Heart left ventricle (tissue), 16 donors: ENCODE measurements at places on chromosomes 4 and X. TPM values are rescaled to one million over a fixed set of nuclear protein-coding genes. Genes with fewer than 3 reads are reported as not detected.
A peak's percentile ranks its signal among the peaks of the same experiment; 100 is the strongest.

DNA sequence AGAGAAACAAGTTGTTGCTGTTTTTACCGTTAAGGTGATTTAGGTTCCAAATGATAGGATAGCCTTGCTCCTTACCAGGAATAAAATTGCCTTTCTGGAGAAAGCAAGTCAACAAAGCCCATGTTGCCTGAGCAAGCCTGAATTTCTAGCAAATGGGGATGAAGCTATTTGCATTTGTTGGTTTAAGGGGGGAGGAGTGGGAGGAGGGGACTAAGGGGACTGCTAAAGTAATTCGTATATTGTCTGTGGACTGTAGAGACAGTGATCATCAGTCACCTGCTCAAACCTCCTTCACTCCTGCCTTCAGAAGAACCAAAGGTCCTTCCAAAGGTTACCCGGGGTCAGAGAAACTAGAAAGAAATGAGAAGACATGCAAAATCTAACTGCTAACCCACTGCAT lies 65.8 kb downstream of the SCML2 start:
- DNase-seq, result no peak

Gene MOB1B
- total RNA-seq, result 14.5 TPM

Gene VEGFD
- total RNA-seq, result 7.9 TPM

Gene EDA2R
- 0.87 TPM for total RNA-seq

GRCh38 chr4:99205153-99205979 lies 13.7 kb downstream of the ADH6 start:
- no peak for DNase-seq

GRCh38 chr4:59630235-59630634 lies 1569.9 kb upstream of the ADGRL3 start:
- no peak for DNase-seq

- DNase-seq, result no peak
Measured at GRCh38 chr4:20288047-20288650, 36.4 kb downstream of the SLIT2 start.

Gene RTL9
- total RNA-seq, result 0.56 TPM

GRCh38 chr4:126530996-126531585 lies 1101.7 kb upstream of the INTU start:
- no peak for DNase-seq

Gene TMEM154
- 2.4 TPM for total RNA-seq

DNA sequence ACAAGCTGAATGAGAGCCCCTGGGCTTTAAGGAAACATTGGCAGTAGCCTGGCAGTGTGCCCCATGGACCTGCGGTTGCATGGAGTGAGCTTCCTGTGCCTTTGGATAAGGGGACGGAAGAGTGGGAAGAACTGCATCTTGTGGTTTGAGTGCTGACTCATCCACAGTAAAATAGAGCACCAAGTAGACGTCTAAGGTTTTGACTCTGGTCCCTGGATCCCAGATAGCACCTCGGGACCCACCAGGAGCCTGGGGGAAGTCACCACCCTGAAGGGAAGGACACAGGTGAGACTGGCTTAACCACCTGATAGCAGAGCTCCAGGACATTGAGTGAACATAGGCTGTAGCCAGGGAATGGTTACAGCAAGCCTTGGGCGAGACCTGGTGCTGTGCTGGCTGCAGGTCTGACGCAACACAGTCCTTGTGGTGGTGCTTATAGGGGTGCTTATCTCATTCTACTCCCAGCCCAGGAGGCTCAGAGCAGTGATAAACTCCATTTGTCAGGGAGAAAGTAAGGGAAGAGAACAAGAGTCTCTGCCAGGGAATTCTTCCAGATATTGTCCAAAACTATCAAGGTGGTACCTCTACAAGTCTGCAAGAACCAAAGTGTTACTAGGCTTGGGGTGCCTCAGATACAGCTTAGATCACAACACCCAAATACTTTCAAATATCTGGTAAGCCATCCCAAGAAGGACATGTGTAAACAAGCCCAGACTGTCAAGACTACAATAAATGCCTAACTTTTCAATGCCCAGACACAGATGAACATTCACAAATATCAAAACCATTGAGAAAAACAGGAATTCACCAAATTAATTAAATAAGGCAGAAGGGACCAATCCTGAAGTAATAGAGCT lies 123.6 kb upstream of the TET2 start:
- peak; percentile 10 for DNase-seq

DNA sequence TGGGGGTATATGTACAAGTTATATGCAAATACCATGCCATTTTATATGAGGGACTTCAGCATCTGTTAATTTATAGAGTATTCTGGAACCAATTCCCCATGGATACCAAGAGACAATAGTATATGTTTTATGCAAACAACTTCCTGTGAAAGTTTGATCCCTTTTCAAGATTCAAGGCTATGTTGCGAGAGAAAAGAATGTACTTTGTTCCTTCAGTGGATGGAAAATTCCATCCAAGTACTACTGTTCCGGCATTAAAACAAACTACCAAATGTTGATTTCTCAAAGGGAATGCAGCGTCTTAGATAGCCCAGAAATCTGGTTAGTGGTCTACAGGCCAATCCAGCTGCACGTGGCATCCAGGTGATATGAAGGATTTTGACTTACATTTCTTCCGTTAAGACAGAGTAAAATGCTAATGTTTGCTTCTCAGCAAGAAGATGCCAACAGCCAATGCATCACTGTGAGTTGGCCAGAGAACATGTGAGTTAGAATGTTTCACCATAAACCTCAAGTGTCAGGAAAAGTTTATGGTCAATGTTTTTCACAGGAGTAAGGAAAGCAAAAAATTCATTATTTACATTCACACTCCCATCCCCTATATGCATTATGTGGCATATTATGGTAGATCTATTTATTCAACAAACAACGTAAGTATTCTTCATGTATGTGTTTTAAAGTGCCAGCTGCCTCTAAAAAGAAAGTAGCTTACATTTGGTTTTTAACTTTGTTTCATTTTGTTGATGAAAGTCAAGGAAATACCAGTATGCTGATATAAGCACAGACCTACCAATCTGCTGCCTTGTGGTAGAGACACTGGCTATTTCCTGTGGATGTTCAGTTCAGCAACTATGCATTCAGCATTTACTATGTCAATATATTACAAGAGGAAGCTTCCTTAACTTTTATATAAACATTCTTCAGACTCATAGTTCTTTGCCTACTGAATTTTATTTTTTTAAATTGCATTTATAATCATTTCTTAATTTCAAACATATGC lies 44.4 kb downstream of the METTL14 start:
- DNase-seq, result no peak

- DNase-seq, result no peak
Measured at GRCh38 chr4:187127456-187127855, 403.8 kb upstream of the FAT1 start.

GRCh38 chrX:19672222-19672812 lies 157.0 kb upstream of the MAP3K15 start:
- DNase-seq, result no peak

GRCh38 chr4:172411149-172411548 lies 597.9 kb downstream of the GALNTL6 start:
- DNase-seq, result no peak

GRCh38 chr4:3396600-3396999 lies 45.2 kb upstream of the HGFAC start:
- no peak for DNase-seq

Gene CTAG2
- not detected for total RNA-seq

Gene ETDB
- total RNA-seq, result not detected

- DNase-seq, result no peak
Measured at GRCh38 chr4:14415146-14415545, 587.1 kb upstream of the CPEB2 start.

- no peak for DNase-seq
Measured at GRCh38 chr4:1014291-1015167, 3.1 kb downstream of the FGFRL1 start.

GRCh38 chrX:47877327-47877726 lies 40.6 kb downstream of the ZNF81 start:
- DNase-seq, result no peak

DNA sequence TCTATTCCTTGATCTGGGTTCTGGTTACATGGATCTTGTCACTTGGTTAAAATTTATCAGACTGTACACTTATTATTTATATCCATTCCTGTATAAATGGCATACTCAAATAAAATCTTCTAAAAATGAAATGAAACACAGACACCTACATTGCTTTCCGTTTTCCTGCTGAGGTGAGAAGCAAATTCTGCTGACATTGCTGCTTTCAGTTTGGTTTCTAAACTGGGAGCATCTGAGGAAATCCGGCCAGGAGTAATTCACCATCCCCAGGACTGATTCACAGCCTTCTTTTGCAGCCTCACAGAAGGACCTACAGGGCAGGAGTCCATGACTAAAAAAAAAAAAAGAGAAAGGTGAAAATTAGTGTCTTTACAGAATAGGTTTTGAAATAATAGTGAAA lies 93.6 kb downstream of the CORIN start:
- no peak for DNase-seq

DNA sequence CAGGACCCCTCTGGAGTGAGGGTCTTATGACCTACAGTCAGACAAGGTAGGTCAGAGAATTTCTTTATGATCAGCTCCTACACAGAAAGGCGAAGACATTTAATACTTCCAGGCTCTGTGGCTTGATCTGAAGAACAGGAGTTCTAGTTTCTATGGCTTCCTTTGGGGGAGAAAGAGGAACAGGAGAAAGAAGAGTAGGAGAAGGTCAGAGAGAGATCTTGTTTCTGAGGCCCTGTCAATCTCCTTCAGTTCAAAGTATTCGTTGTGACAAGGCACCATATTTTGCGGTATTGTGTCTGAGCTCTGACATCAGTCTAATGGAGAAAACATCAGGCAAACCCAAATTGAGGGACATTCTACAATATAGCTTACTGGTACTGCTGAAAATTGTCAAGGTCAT lies 16.7 kb downstream of the TMSB4X start:
- no peak for DNase-seq

- DNase-seq, result no peak
Measured at GRCh38 chr4:38223306-38223705, 263.1 kb downstream of the PTTG2 start.

Gene IQCM
- total RNA-seq, result not detected

Gene SSX2
- not detected for total RNA-seq

GRCh38 chr4:2634014-2634413 lies 97.6 kb downstream of the FAM193A start:
- no peak for DNase-seq

- DNase-seq, result no peak
Measured at GRCh38 chrX:9293903-9294302, 171.0 kb upstream of the TBL1X start.

Gene CLDN2
- total RNA-seq, result not detected

Gene PRR27
- not detected for total RNA-seq

DNA sequence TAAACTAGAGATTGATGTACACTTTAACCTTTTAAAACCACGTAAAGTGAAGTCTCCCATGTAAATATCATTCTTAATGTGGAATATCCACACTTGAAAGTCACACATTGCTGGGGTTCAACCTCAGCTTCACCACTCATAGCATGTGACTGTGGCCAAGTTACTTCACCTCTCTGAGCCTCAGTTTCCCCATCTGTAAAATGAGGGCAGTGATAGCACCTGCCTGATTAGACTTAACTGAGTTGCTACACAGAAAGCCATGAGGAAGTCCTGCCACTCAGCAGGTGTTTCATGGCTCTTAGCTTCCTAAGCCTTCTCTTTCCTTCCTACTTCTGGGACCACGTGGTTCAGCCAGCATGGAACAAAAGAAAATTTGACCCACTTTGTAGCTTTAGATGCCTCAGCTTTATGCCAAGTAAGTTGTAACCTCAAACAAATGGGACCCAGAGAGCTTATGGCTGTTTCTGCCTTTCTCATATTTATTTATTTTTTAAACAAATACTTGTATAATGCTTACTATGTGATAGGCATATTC lies 277.3 kb upstream of the KLF3 start:
- no peak for DNase-seq

- no peak for DNase-seq
Measured at GRCh38 chrX:10112510-10112909, 44.3 kb upstream of the CLCN4 start.

Gene CORIN
- total RNA-seq, result 50.2 TPM
